ENCODE measurements at places on chromosomes 4 and X.

DNA sequence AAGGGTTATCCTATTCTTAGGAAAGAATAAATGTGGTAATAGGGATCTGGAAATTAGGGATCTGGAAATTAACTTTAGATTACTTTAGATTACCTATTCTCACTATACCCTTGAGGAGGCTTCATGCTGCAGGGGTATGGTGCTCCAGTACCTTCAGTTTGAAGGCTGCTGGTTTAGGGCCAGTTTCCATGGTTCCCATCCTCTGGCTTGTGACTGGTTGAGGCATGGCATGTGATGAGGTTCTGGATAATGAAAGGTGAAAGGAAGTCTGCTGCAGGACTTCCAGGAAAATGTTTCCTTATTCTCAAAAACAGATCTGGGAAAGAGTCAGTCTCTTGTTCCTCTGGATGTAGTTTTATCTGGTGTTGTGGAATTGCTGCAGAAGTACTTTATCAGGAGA lies 25.9 kb downstream of the FRAS1 start:
- peaks cover 19% of the 10 kb centered on the region for H3K4me1 ChIP-seq
- no peak for DNase-seq
- no peak overlapping the region for H3K27ac ChIP-seq
- no peak overlapping the region for H3K4me3 ChIP-seq
- peaks cover 10% of the 10 kb centered on the region for H3K27me3 ChIP-seq

DNA sequence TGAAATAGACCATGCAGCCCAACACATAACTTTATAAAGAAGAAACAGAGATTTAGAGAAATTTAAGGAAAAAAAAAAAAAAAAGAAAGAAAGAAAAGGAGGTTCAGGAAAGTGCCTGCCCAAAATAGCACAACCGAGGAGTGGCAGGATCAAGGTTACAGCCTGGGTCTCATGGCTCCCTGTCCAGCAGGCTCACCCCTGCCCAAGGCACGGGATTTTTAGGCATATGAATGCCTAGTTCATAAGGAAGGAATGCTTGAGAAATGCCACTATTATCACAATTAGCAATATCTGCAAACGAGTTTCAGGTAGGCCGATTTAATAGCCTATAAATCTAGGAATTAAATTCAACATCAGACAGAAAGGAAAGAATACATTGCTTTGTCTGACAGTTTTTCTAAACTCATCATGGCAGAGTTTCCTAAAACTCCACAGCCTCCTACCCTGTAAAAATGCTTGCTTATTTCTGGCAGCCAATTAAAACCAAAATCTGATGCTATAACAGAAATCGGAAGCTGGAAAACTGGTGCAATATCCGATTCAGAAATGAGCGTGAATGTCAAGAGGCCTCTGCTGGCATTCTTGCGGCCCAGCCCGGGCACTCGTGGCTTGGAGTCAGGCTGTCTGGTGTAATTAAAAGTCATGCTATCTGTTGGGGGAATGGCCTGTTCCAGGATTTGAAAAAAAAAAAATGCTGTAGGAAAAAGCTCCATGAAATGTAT lies 63.5 kb downstream of the GEMIN8 start:
- no peaks in the 10 kb centered on the region for H3K4me1 ChIP-seq
- no peak overlapping the region for H3K27ac ChIP-seq
- no peaks in the 10 kb centered on the region for H3K36me3 ChIP-seq
- no peak for DNase-seq

- peaks cover 2% of the 10 kb centered on the region for H3K27me3 ChIP-seq
- no peak overlapping the region for H3K4me3 ChIP-seq
- H3K27ac ChIP-seq: no peak overlapping the region
- H3K4me1 ChIP-seq: no peaks in the 10 kb centered on the region
- H3K36me3 ChIP-seq: no peaks in the 10 kb centered on the region
Measured at GRCh38 chr4:4659871-4660651, 118.2 kb upstream of the STX18 start.

DNA sequence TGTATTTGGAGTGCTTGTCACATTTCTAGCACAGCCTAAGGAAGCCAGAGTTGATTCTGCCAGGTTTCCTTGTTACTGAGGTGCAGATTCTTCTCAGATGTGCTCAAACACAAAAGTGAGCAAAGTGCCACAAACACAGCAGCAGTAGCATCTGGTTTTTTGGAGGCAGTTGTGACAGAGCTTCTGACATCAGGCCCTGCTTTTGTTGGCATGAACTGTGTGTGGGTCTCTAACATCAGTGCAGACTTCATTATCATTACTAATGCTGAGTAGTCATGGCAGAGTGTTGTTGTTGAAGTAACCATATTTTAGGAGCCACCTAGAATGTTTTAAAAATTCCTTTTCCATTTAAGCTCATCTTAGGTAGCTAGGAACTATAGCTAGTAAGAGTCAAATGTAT lies 656.6 kb downstream of the ANKRD50 start:
- no peaks in the 10 kb centered on the region for H3K4me1 ChIP-seq
- H3K27ac ChIP-seq: no peak overlapping the region

DNA sequence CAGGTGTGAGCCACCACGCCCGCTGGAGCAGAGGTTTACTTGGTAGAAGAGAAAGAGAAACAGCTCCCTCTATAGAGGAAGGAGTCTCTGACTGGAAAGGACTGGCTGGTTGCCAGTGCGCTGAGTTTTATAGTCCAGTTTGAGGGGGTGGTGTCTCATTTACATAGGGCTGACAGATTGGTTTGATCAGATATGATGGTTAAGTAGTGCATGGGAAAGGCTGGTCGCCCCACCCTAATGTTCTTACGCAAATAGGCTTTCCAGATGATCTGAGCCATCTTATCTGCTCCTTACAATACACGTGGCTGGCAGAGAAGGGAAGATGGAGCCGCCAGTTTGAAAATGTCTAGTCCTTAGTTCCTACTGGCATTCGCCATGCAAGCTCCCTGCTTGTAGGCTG lies 439.5 kb downstream of the NAF1 start:
- H3K27ac ChIP-seq: no peak overlapping the region
- H3K36me3 ChIP-seq: no peaks in the 10 kb centered on the region
- no peaks in the 10 kb centered on the region for H3K4me1 ChIP-seq
- H3K27me3 ChIP-seq: no peaks in the 10 kb centered on the region
- no peak overlapping the region for H3K4me3 ChIP-seq

DNA sequence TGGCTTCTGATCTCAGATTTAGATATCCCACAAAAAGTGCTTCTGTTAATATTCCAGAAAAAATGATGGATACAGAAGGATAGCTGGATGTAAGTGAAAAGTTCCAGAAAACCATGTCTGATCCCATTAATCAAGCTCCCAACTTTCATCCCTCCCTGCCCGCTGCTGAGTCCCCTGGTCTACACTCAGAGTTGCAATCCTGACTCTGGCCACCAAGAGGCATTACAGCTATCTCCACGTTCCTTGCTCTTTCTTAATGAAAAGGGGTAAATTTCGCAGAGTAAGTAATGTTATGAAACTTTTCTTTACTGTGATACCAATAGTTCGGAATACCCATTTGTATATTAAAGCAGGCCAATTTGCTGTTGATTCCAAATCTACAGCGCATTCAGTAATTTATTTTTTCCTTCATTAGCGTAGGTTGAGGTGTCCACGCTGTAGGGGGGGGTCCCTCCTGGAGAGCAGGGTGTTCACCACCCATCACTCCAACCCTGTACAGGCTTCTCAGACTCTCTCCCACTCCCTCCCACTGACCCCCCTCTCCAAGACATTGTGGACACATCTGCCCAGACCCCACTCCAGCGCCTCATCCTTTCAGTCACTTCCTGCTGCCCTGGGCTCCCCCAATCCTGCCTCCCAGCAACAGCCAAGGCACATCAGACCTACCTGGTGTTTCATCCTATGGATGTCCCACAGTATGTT lies 55.1 kb downstream of the RAB40A start:
- peak overlapping the region; percentile 46 for H3K4me3 ChIP-seq
- H3K27ac ChIP-seq: peak overlapping the region; percentile 72
- H3K27me3 ChIP-seq: no peaks in the 10 kb centered on the region
- DNase-seq: peak; percentile 37
- no peaks in the 10 kb centered on the region for H3K4me1 ChIP-seq
- no peaks in the 10 kb centered on the region for H3K36me3 ChIP-seq

DNA sequence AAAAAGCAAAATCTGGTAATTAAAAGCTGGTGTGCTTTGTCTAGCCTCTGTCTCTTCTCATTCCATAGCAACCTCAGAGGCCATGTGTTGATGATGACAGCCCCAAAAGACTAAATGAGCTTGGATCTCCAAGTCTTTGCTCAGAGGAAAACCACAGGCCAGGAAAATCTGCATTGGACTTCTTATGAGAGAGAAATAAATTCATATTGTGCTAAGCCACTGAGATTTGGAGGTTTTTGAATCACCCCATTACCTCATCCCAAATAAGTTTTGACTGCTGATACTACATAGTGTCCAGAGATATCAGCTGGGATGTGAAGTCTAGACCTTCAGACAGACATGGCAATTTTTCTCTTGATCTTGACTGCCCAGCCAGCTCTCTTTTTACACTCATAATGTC lies 178.6 kb upstream of the DIPK2B start:
- no peaks in the 10 kb centered on the region for H3K36me3 ChIP-seq
- no peak for DNase-seq
- H3K27ac ChIP-seq: no peak overlapping the region
- no peaks in the 10 kb centered on the region for H3K4me1 ChIP-seq

DNA sequence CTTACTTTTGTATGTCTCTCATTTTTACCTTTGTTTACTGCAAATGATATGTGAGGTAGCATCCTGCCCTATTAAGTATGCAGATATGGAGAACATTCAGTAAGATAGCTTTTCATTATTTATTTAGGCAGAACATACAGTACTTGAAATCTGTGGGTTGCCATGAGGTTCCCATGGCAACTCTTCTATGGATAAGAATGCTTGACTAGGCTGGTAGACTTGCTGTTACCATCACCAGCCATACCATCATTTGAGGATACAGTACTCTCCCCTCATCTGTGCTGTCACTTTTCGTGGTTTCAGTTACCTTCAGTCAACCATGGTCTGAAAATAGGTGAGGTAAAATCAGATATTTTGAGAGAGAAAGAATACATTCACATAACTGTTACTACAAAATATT lies 56.7 kb downstream of the NAF1 start:
- no peaks in the 10 kb centered on the region for H3K36me3 ChIP-seq
- no peak overlapping the region for H3K4me3 ChIP-seq
- DNase-seq: no peak
- H3K4me1 ChIP-seq: no peaks in the 10 kb centered on the region

DNA sequence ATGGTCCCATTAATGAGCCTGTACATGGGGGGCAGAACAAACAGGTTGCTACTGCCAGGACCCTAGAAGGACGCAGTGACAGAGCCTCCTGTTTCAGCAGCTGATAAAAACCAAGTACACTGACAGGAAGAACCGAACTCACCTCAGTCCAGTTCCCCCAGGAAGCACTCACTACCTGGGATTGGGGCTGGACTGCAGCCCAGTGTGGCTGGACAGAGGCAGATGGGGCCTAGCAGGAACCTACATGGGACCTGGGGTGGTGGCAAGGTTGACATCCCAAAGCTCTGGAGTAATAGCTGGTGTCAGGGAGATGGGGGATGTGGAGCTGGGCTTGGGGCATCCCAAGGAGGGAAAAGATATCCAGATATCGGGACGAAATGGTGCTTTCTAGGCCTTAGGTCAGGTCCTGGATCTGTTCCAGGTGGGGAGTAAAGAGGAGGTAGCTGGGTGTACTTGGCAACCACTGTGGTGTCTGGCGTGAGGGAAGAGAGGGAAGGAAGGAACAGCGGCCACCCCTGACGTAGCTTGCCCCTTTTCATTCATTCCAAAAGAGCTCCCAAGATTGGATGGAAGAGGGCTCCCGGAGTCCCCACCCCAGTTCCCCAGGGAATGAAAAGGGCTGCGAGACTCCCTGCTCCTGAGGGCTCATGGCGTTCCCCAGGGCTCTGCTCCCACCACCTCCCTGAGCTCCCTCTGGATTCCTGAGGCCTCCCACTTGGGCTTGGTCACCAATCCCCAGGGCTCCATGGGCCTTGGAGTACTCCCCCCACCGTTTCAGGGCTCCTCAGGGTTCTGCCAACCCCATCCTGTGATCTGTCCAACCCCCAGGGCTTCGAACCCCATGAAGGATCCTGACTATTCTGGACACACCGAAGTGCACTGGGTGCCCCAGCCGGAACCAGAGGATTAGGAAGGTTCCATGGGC lies 4.5 kb downstream of the EMD start:
- no peak overlapping the region for H3K27ac ChIP-seq
- H3K4me3 ChIP-seq: no peak overlapping the region
- H3K4me1 ChIP-seq: no peaks in the 10 kb centered on the region
- no peaks in the 10 kb centered on the region for H3K36me3 ChIP-seq
